ENCODE measurements at places on chromosomes 12 and 14.

DNA sequence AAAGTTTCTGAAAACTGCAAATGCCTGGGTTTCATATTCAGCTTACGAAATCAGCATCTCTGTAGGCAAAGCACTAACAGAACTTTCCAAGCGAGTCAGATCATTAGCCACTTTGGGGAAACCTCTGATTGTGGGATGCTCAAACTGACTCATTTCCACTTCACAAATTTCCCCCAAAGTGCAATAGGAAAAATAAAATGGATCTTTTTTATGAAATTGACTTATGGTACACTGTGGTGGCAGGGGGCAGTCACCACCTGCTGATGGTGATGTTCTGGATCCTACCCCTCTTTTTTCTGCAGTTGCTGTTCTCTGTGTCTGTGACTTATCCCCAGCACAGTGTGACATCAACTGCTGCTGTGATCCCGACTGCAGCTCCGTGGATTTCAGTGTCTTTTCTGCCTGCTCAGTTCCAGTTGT is 5.6 kb downstream of the TCTN1 start:
- no peak for DNase-seq

GRCh38 chr12:22765421-22766130 is 140.6 kb downstream of the ETNK1 start:
- no peak for DNase-seq

- DNase-seq: no peak
Observed at GRCh38 chr14:71693381-71693780, 238.8 kb upstream of the RGS6 start.

DNA sequence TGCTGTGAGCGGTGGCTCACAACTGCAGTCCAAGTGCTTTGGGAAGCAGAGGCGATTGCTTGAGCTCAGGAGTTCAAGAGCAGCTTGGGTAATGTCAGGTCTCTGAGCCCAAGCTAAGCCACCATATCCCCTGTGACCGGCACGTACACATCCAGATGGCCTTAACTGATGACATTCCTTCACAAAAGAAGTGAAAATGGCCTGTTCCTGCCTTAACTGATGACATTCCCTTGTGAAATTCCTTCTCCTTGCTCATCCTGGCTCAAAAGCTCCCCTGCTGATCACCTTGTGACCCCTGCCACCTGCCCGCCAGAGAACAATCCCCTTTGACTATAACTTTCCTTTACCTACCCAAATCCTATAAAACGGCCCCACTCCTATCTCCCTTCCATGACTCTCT is 48.6 kb downstream of the SLC25A47 start:
- no peak for DNase-seq

DNA sequence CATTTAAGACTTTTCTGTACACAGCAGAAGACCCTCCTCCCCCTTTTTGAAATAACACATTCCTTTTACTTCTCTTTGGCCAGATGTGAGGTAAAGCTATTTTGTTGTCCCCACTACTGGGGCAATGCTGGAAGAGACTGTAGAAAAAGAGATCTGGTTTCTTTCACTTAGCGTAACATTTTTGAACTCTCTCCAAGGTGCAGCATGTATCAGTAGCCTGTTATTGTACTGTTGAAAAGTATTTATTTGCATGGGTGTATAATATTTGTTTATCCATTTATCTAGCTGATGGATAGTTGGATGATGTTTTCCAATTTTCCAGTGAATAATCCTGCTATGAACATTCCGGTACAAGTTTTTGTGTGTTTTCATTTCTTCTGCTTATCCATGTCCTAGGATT is 335.2 kb downstream of the SOX5 start:
- DNase-seq: no peak

GRCh38 chr14:74684434-74684833 is 28.4 kb downstream of the AREL1 start:
- DNase-seq: no peak

GRCh38 chr14:20657216-20658211 is 16.0 kb upstream of the OR6S1 start:
- DNase-seq: peak; percentile 39

- no peak for DNase-seq
Observed at GRCh38 chr14:54529811-54530210, 20.1 kb downstream of the CGRRF1 start.

DNA sequence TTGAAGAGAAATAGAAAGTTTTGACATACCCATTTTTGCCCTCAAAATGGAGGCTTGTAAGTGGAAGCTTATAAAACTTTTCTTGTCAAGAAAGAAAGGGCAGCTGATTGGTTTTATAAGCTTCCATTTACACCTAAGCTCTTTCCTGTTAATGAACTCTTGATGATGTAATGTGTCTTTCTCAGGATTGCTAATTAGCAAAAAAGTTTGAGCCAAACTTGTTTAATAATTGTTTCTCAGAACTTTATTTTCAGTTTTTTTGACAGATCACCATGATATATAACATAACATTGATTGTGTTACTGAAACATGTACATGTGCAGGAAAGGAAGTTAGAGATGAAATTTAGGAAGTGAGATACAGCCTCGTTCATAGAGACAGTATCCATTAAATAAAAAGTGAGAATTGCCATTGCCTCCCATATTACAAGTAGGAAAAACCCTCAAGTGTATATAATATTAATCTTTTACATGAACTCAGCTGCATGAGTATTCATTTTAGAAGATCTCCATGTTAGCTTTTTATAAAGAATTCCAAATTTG is 26.8 kb downstream of the RIC8B start:
- DNase-seq: no peak

GRCh38 chr14:22610931-22611330 is 12.8 kb downstream of the ABHD4 start:
- DNase-seq: no peak

GRCh38 chr14:100603341-100604120 is 16.3 kb upstream of the BEGAIN start:
- peak; percentile 4 for DNase-seq

DNA sequence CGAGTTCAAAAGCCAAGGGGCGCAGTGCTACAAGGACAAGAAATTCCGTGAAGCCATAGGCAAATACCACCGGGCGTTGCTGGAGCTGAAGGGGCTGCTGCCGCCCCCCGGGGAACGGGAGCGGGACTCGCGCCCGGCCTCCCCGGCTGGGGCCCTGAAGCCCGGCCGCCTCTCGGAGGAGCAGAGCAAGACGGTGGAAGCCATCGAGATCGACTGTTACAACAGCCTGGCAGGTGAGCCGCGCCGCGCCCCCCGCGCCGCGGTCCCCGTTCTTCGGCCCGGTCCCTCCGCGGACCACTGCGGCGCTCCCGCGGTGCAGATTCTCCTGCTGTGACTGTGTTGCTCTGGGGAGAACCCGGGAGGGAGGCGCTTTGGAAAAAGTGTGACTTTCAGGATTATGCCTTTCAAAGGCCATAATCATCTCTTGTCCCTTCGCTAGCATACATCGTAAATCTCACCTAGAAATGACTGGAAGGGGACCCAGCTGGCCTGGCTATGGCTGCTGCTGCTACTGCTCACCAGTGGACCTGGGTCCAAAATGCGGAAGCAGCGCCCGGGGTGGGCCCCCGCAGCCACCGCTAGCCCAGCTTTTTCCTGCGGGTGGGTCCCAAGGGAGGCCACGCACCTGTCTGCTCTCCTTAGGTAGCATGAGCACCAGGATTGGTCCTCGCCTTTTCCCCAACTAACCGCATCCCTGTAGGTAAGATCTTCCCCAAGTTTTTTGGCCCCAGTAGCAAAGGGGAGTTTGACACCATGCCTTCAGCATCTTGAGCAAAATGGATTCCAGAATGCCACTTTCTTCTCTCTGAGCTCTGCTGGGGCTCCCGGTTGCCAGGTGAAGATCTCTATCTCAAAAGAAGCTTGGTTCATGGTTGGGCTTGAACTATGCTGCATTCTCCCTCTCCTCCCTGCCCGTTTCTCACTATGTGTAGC is 853 bp downstream of the TTC9 start:
- DNase-seq: peak; percentile 56

DNA sequence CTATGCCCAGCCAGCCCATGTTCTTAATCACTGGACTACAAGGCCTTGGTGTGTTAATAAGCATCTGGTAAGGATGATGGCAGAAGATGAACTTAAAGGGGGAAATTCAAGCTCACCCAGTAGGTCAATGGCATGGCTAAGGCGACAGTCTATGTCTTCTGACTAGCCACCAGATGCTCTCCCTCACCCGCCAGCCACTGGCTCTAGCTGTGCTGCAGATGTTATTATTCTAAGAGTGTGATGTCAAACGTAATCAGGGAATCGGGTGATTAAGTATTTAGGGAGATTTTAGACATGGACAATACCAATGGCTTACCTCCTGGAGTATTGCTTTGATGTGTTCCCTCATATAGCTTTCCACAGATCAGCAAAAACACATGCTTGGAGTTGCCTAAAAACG is 39.2 kb upstream of the MAX start:
- DNase-seq: no peak

GRCh38 chr14:39988939-39989338 is 556.7 kb upstream of the FBXO33 start:
- DNase-seq: no peak

GRCh38 chr12:73950507-73950906 is 587.1 kb upstream of the ATXN7L3B start:
- no peak for DNase-seq

- DNase-seq: no peak
Observed at GRCh38 chr14:102238131-102238530, 66.8 kb downstream of the MOK start.

DNA sequence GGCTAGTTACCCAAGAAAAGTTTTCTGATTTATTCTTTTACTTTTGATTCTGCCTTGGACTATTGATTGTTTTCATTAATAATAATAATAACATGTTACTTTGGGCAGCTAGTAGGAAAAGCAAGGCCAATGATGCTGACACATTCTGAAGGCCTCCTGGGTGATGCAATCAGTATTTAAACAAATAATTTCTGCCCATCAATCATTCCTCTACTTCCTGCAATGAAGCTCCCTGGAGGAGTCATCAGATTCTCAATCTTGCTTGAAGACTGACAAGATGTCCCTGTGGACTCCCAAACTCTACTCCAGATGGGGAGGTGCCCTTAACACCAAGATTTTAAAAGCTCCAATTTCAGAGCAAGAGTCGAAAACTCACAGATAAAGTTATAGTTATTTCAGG is at the start of gene SPX:
SPX (plus strand) TSS at position 244 of the 400 bp plus-strand sequence. CDS start 177 bp downstream, outside the sequence.
- no peak for DNase-seq

- no peak for DNase-seq
Observed at GRCh38 chr12:49651855-49652254, 28.5 kb downstream of the PRPF40B start.

DNA sequence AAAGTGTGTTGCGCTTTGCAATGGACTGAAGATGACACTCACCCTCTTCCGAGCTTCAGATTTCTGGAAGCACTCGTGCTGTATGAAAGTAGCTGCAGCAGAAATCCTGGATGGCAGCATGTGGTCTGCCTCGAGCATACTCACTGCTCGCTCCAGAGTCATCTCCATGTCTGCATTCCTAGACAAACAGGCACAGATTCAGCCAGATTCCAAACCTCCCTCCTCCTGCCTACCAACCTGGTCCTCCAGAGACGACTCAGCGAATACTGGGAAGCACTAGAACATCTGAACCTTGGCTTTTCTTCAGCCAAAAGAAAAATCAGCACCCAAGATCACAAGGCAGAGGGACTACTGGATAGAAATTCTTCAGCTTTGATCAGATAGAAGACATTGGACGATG is 27.7 kb downstream of the PKP2 start:
- no peak for DNase-seq

- DNase-seq: no peak
Observed at GRCh38 chr12:26028953-26029735, 70.7 kb downstream of the RASSF8 start.

DNA sequence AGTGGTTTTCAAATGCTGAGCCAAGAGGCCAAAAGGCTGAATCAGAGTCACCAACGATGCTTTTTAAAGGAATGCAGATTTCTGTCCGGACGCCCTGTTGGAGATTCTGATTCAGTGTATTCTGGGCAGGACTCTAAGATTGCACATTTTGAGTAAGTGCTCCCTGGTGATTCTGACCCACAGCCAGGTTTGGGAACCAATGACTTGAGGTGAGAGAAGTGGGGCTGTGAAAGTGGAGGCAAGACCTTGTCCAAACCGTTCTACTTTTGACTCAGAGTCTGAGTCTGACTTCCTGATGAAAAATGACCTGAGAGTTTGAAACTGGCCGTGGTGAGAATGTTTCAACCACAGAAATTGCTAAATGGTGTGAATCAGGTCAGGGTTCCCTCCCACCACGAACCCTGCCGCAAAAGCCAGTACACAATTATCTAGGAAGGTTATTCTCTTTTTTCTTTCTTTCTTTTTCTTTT is 90.2 kb downstream of the NTN4 start:
- no peak for DNase-seq

DNA sequence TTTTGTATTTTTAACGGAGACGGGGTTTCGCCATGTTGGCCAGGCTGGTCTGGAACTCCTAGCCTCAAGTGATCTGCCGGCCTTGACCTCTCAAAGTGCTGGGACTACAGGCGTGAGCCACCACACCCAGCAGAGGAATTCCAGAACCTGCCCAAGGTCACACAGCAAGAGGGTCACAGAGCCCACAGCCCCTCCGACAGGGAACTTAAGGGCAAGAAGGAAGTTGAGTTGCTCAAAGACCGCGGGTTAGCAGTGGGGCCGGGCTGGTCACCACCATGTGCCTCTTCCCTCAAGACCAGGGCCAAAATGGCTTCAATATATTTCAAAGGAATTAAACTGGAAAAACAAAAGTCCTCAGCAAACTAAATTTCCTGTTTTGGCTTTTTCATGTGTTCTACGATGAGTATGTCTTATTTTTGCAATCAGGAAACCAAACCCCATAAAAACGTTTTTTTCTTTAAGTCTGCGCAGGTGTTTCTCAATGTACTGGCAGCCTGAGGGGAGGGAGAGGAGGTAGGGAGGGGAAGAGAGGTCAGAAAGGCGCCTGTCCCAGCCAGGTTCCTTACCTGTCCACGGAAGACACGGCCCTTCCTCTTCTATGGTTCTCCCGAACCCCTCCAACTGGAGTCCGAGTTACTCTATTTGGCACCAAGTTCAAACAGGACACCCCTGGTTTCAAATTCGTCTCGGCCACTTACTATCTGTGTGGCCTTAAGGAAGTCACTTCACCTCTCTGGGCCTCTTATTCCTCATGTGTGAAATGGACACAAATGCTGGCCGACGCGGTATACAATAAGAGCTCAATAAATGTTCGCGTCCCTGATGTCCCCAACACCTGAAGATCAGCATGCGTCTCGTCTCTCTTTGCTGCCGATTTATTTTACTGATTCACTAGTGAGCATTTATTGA is 778 bp downstream of the SLC8B1 start:
- peak; percentile 40 for DNase-seq

DNA sequence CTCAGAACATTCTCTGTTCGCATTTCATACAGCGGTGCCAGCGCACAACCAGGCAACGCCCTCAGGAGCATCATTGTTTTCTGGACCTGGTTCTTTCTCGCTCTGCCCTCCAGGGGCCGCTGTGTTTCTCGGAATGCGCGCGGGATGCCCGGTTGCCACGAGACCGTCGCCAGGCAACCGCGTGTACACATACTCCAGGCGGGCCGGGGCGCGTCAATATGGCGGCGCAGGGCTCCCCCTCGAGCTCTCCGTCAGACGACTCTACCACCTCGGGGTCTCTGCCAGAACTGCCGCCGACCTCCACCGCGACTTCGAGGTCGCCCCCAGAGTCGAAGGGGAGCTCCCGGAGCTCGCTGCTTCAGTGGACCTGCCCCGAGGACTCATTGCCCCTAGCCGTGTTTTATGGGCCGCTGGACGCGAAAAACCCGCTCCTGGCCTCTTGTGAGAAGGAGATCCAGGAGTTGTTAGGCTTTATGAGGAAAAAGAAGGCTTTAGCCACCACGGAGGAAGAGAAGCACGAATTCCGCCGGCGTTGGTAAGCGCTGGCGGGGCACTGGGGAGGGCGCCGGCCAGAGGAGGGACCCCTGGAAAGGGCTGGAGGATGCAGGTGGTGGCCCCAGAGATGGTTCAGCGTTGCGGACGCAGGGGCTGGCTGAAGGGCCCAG is at the start of gene CFAP54:
CFAP54 (plus strand) TSS at position 186 of the 665 bp plus-strand sequence; CDS start at position 219, 33 bp downstream.
- peak; percentile 95 for DNase-seq

GRCh38 chr14:93941293-93941910 is 14.3 kb downstream of the FAM181A start:
- no peak for DNase-seq

All from activated T-cell treated with anti-CD3 and anti-CD28 coated beads, Interleukin-2, amount 50 U/mL, for 1 hour (primary cell).